ENCODE measurements at places on chromosomes 5 and 9.
A peak's percentile ranks its signal among the peaks of the same experiment; 100 is the strongest.

DNA sequence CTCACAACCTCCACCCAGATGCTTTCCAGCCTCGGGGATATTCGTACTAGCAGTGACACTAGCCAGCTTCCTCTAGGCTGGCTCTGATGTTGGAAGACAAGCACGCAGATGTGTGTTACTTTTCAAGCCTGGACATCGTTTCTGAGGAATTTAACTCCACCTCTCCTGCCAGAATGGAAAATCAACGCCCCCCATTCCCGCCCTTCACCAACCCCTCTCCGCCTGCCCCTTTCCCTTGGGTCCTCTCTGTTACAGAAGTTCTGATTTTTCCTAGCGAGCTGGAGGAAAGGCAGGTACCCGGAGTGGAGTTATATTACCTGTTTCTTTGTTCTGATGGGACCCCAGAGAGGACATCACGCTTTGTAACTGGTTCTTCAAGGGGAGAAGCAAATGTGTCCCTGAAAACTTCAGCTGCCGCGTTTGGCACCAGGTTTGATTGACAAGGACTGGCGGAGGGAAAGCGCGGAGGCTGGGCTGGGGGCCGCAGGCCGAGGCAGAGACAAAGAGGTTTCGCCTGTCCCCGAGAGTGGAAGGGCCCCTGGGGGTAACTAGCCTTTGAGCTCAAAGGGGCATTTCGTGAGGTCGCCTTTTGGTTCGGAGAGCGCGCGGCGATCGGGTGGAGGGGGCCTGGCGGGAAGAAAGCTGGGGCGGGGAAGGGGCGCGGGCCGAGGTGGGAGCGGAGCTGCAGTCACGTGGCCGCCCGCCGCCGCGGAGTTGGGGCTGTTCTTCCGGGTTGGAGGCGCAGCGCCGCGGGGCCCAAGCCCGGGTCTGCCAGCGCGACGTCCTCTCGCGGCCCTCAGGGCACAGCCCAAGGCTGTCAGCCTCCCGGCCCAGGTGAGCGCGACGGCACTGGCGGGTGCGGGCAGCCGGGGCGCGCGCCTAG, at the start of gene NNT:
Gene NNT (plus strand): TSS at position 720 of the 883 bp plus-strand sequence. CDS start 6,016 bp downstream, outside the sequence.
- peaks cover 2% of the 10 kb centered on the region for H3K4me1 ChIP-seq
- no peaks in the 10 kb centered on the region for H3K27me3 ChIP-seq
- H3K27ac ChIP-seq = peak within 1 kb of the TSS; percentile 76
- DNase-seq = peak; percentile 84
- peak within 1 kb of the TSS; percentile 82 for H3K4me3 ChIP-seq
- no peaks in the 10 kb centered on the region for H3K36me3 ChIP-seq

GRCh38 chr9:83041771-83042170, 21.2 kb downstream of the RASEF start:
- no peaks in the 10 kb centered on the region for H3K27me3 ChIP-seq
- no peak overlapping the region for H3K27ac ChIP-seq
- H3K36me3 ChIP-seq = no peaks in the 10 kb centered on the region
- no peaks in the 10 kb centered on the region for H3K4me1 ChIP-seq

DNA sequence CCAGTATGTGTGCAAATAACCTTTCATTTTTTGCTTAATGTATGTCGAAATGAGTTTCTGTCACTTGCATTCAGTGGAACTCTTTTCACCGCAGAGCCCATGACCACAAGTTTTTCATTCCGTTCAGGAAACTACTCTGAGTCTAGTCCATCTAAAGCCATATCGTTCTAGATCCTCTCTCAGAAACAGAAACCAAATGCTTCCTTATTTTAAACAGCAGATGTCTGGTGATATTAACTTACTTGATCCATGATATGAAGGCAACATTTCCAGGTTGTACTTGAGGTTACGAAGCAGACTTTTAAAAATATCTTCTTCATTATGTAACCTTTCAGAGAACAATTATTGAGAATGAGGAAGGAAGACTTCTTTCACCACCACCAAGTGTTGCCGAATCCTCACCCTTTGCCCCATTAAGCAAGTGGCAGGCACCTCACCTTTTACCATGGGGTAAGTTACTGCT, 72.4 kb upstream of the GNAQ start:
- no peaks in the 10 kb centered on the region for H3K4me1 ChIP-seq
- no peaks in the 10 kb centered on the region for H3K36me3 ChIP-seq
- no peak overlapping the region for H3K27ac ChIP-seq
- H3K27me3 ChIP-seq = no peaks in the 10 kb centered on the region

- H3K36me3 ChIP-seq = no peaks in the 10 kb centered on the region
- H3K27ac ChIP-seq = no peak overlapping the region
- H3K4me1 ChIP-seq = peaks cover 2% of the 10 kb centered on the region
- DNase-seq = no peak
Measured at GRCh38 chr9:98120476-98120875, 1.5 kb upstream of the TRIM14 start.

GRCh38 chr5:149969181-149969930, 8.8 kb downstream of the SLC26A2 start:
- DNase-seq = no peak
- H3K4me3 ChIP-seq = no peak overlapping the region
- H3K27me3 ChIP-seq = no peaks in the 10 kb centered on the region
- H3K4me1 ChIP-seq = peaks cover 3% of the 10 kb centered on the region
- H3K27ac ChIP-seq = no peak overlapping the region

Measured in ovary (tissue), 10 donors.